ENCODE measurements at places on chromosomes 4 and X.

DNA sequence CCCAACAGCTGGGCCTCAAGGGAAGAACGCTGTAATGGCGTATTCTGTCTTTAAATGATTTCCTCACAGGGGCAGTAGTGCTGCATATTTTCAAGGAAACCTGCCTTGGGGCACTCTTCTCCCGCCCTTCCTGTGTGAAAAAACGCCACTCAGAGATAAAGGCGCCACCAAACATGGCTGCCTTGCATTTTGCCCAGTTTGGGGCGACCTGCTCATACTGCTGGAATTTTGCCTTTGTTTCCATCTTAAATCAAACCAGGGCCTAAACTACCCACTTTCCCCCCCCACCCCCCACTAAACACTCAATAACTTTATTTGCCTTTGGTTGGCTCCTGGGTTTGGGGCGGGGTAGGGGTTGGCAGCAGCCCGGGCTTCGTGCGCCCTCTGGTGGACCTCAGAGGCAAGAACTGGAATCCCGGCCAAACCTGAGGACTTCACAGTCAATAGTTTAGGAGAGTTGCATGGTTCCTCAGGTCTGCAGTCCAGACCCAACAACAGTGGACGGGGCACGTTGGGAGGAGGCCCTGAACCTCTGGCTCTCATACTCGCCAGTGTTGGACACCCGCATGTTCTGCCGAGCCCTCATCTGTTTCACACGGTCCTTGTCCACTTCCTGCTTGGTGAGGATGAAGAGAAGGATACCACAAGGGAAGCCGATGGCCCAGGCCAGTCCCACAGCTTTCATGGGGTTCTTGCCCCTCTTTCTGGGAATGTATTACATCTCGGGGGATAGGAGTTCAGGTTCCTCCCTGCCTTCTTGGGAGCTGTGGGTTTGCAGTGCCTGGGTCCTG is 220.1 kb upstream of the STK26 start:
- DNase-seq, result no peak

- no peak for DNase-seq
These were observed 17.1 kb downstream of the GAK start for GRCh38 chr4:915041-915474.

DNA sequence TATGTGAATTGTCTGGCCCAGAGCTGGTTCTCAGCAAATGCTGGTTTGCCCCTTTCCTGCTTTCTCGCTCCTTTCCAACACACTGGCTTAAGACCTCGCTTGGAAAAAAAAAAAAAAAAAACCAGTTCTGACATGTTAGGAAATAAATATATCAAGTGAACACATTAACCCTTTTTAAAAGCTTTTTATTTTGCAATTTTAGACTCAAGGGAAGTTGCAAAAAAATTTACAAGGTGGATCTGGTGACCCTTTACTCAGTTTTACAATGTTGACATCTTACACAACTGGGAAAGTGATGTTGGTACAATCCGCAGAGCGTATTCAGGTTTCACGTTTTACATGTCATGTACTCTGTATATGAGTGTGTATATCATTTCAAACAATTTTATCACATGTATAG is 100.1 kb downstream of the RTL5 start:
- DNase-seq, result no peak

GRCh38 chr4:71009086-71009485 is 15.6 kb downstream of the DCK start:
- no peak for DNase-seq

DNA sequence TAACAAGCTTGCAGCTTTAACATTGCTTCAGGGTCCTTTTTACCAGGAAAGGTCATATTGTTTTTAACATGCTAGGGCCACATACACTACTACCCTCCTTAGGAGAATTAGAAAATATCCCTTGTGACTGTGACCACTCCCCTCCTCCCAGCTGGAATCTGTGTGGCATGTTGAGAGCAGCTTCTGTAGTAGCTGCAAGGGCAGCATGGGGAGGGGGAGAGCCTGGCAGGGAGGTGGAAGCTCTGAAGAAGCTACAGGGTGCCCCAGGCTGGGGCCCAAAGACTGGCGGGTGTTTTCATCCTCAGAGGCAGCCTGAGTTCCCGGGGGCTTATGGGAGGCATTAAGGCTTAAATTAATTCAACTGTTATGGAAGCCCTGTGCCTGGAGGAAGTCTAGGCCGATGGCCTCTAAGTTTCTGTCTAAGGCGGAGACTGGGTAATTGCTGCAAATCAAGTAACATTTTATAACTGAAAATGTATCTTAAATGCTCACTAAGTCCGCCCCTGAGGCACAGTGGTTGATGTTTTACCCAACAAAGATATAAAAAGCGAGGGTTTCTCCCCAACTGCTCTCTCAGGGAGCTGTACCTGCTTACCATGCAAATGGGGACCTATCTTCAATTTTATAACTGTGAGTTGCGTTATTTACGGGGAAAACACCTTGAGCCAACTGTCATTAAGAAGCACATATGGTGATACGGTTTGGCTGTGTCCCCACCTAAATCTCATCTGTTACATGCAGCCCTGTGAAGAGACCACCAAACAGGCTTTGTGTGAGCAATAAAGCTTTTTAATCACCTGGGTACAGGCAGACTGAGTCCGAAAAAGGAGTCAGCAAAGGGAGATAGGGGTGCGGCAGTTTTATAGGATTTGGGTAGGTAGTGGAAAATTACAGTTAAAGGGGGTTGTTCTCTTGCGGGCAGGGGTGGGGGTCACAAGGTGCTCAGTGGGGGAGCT is 37.4 kb upstream of the STS start:
- no peak for DNase-seq

- no peak for DNase-seq
These were observed 49.5 kb downstream of the STX18 start for GRCh38 chr4:4492161-4492847.

GRCh38 chr4:87853108-87853507 is 20.3 kb downstream of the MEPE start:
- peak; percentile 5 for DNase-seq

DNA sequence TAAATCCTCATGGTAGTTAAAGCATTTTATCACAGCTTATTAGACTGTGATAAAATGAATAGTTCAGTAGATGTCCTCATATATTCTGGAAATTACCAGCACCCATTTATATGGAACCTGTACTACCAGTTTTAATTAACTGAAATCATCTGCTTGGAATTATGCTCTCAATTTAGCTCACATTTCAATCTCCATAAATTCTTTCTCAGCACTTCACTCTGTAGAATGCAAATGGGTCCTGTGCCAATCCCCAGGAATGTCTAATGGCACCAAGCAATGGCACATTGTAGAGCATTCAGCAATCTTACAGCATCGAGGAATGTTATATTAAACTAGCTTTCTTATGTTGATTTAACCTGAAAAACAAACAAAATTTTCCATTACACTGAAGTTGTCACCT is 355.1 kb downstream of the PDHA2 start:
- DNase-seq, result no peak

Measured in DMS 273 treated with DMSO at 0.1 percent for 48 hours (cell line).